AG10803 (cell line): ENCODE measurements at places on chromosomes 3 and 15.

DNA sequence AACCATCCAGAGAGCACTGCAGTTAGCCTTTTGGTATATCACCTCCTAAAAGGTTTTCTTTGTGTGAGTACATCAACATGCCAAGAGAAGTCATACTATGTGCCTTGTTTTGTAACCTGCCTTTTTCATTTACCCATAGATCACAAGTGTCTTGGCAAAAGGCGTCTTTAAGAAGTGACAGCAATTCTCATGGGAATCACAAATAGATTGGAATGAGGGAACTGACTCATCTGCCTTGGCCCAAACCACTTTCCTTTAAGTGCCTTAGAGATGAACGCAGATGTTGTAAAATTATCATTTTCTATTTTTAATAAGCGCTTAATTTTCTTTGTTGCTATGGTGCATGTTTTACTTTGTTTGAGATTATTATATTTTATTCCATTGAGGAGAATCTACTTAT lies 20.7 kb upstream of the POMGNT2 start:
- DNase-seq = no peak

- DNase-seq = no peak
Observed at GRCh38 chr3:194714564-194714963, 28.9 kb downstream of the FAM43A start.

- no peak for DNase-seq
Observed at GRCh38 chr3:13747627-13748026, 132.2 kb downstream of the WNT7A start.

GRCh38 chr3:189001559-189001958 lies 170.2 kb upstream of the TPRG1 start:
- peak; percentile 68 for DNase-seq

DNA sequence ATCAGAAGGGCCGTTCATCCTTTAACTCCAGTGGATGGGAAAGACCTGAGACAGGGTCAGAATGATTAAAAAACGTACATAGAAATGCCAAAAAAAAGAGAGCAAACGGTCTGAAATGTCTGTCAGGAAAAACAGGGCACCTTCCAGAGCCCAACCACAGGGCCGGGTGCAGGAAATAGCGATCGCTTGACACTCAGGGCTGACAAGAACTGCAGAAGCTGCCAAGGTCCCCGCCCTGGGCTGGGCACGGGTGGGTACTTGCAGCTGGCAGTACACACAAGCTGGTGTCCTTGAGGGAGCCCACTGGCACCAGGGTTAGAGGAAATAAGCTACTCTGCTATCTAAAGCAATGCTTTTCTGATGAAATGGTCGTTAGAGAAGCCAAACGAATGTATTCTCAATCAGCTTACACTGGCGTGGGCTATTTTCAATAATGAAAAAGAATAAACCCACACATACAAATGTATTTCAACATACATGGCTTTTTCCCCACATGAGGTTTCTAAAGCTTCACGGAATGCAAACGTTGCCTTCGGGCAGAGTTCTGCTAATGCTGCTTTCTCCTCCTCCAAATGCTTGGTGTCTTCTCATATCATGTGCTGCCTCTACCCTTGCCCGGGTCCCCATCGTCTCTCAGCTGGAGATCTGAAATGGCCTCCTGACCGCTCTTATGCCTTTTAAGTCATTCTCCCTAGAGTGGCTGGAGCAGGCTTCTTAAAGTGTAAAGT lies 15.6 kb downstream of the FRMD4B start:
- peak; percentile 55 for DNase-seq

DNA sequence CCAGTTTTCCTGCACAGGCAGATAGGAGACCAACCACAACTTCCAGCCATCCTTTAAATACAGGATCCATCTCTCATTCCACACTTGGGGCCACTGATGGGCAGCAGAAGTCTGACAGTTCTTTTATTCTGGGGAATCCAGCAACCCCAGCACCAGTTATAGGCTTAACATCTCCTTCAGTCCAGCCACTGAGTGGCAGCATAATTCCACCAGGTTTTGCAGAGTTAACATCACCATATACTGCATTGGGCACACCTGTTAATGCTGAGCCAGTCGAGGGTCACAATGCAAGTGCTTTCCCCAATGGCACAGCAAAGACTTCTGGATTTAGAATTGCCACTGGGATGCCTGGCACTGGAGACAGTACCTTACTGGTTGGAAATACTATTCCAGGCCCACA lies 2.9 kb downstream of the NPAP1 start:
- no peak for DNase-seq

DNA sequence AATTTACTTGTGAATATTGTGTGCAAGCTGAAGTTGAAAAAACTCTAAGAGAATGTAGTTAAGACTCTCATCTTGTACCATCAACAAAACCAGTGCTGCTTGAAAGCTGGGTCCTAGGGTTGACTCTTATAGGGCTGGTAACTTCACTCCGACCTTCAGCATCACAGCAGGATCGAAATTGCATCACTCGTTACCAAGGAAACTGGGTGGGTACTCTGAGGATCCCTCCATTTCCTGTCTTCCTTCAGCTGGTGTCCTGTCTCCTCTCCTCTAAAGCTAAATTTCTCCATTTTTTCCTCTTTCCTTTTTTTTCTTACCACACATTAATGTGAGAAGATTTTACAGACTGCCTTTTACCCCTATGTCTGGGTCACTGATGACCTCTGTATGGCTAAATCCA lies 3.0 kb upstream of the APH1B start:
- DNase-seq = peak; percentile 11

DNA sequence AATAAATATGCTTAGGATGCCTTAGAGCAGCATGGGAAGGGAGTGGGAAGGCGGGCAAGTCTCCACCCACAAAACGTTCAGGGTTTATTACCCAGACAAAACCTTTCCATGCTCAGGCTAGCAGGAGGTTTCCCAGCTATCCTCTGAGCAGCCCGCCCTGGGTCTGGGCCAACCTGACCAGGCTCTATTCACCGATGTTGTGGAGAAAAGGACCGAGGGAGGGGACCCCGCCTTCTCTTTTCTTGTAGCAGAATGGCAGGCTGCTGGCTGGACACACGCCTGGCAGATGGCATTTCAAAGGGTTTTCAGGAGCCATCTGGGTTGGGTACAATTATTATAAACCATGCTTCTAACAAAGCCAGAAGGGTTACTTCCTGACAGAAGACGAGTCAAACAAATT lies 540.9 kb downstream of the MAGI1 start:
- no peak for DNase-seq

DNA sequence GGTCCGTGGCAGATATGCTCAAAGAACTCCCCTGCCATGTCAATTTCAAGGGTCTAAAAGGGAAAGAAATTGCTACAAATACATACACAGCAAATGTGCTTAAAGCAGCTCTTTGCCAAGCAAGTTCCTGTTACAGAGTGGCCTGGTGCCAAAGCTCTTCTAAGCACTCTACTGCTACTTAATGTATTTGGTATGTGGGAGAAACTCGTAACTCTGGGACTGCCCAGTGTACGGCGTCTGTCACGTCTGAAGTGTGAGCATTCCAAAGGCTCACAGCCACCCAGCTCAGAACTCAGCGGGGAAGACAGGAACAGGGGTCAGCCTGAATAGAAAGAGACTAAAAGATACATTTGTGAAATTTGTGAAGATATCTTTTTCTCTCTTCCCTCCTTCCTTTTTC lies 54.6 kb downstream of the RBMS3 start:
- DNase-seq = peak; percentile 99

DNA sequence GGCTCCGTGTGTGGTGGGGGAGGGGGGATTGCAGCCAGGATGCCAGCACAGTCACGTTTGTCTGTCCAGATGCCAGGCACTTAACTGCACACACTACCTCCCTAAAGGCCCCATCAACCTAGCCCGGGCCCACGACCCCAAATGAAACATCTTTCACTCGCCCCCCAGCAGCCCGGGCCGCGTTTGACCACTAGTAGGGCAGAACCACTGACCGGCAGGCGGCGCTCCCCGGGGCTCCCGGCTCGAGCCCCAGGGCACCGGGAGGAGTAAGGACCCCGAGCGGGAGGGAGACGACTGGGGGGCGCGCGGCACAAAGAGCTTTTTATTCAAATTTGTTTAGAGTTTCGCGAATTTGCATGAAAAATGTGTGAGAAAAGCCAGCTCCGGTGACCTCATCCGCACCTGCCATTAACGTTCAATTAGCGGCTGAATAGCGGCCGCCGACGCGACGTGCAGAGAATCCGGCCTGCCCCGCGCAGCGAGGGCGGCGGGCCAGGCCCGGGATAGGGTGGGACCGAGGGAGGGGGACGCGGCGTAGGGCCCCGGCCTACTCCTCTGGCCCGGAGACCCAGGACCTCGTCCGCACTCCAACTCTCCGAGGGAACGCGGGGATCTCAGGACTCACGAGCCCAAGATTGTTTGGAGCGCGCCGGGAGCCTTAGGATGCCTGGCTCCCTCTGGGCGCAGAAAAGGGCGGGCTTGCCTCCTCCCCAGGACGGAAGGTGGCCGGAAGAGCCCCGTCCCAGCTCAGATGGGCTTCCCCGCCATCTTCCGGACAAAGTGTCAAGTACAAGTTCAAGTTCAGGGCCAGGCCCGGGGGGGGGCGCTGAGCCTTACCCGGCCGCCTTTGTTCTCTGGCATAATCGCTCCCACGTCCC lies 64.9 kb upstream of the POLG start:
- DNase-seq = no peak

- no peak for DNase-seq
Observed at GRCh38 chr15:70195171-70195570, 97.5 kb upstream of the TLE3 start.

DNA sequence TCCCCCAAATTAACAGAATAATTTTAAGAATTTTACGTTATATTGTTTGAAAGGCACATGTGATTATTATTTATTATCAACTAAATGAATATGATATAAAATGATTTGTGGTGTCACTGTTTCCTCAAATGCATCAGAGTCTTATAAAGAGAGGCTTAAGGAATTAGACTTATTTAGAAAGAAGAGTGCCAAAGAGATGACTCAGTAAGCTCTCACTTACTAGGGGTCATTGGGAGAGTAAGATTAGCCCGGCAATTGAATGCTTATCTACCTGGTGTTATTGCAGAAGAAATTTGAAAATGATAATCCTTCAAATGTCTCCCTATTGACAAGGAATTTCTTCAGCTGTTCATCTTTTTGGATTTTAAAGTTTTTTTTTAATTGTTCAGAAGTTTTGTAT lies 408.7 kb downstream of the OXSM start:
- no peak for DNase-seq

GRCh38 chr15:37375519-37375918 lies 275.2 kb upstream of the MEIS2 start:
- DNase-seq = no peak

DNA sequence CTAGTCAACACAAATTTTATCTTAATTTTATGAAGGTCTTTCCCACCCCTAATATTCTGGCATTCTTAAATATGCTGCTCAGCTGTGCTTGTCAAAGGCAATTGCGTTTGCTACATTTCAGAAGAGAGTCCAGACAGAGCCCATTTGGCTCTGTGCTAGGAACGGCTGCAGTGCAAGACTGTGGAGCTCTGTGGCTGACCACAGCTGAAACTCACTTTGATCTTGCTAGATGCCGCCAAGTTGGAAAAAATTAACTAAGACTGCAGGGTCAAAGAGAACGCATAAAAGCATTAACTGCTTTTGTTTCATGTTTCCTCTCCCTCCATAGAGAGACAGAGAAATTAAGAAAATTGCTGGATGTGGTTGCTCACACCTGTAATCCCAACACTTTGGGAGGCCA lies 7.6 kb upstream of the PPP1R2 start:
- no peak for DNase-seq

DNA sequence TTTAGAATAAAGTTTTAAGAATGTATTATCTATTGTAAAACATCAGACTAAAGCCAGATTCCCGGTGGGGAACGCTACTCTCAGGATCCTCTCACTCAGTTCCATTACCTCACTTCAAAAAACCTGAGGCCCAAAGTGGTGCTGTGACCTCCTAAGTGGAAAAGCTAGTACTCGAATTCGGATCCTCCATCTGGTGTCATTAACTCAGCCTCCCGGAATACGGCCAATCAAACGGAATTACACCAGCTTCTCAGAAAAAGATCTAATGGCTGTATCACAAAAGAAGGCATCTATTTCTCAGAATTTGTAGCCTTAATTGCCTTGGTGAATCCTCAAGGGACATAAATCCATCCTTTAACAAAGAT lies 627 bp downstream of the ACAD11 start:
- no peak for DNase-seq

- DNase-seq = no peak
Observed at GRCh38 chr15:52080706-52081392, 31.7 kb downstream of the BCL2L10 start.

DNA sequence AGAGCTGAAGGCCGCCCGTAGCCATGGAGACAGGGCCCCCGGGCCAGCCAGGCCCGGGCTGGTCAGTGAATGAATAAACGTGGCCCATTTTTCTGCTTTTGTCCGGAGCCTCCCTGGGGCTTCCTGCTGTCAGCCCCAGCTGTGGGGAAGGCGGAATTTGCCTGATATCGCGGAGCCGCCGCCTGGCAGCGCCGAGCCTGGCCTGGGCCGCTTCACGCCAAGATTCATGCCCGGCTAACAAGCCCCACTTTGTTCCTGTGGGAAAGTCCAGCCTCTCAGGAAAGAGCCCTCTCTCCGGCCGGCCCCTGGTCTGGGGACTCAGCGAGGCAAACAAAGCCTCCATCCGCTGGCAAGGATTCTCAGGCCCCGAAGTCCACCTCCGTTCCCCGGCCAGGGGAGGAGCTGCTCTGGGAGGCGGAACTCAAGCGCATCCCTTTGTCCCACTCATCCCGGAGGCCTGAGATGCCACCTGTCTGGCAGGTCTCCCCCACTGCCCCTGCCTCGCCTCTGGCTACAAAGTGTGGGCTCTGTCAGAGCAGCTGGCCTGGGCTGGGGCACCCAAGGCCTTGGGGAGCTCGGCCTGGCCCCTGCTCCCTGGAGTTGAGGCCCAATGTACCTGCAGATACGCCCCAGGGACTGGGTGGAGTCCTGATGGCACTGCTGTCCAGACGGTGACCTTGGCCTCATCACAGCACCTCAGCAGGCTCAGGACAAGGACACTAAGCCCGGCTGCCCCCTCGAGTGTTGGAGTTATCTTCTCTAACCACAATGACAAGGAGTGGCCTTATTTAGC lies 51.6 kb upstream of the SLC6A11 start:
- DNase-seq = no peak

DNA sequence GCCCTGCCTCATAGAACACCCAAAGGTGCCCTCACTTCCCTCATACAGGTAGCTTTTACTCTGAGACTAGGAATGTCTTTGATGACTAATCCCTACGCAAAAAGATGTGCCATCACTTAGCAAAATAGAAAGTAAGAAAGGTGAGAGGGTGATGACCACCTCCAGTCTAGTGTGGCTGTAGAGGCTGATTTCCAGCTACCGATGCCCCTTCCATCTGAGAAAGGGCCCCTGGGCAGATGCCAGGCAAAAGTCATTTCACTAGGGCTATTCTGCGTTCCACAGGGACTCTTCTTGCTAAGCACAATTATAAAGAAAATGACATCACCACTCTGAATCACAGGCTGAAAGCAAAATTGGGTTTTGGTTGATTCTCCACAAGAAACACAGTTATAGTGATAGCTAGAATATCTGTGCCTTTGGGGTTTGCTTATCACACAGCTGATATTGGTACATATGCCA lies 77.4 kb downstream of the RBPMS2 start:
- no peak for DNase-seq

- no peak for DNase-seq
Observed at GRCh38 chr3:125594125-125594524, 1.2 kb downstream of the OSBPL11 start.
